Hair follicle dermal papilla cell (primary cell): ENCODE measurements at places on chromosomes 7 and 10. TPM values are rescaled to one million over a fixed set of nuclear protein-coding genes. Genes with fewer than 3 reads are reported as not detected.

Gene TLL2
- under 0.01 and 0.12 TPM in 2 replicates for total RNA-seq

Gene NODAL
- total RNA-seq = not detected in 2 replicates

Gene KCNIP2
- 1.6 and 1.7 TPM in 2 replicates for total RNA-seq

Gene VIM
- total RNA-seq = 22,890 and 27,562 TPM in 2 replicates

Gene CALHM1
- total RNA-seq = not detected in 2 replicates

Gene HIF1AN
- 9.9 and 11.2 TPM in 2 replicates for total RNA-seq

Gene TACC2
- 7.0 and 9.7 TPM in 2 replicates for total RNA-seq

Gene ASB15
- total RNA-seq = not detected in 2 replicates

Gene H2BK1
- total RNA-seq = not detected in 2 replicates

Gene FKBP6
- total RNA-seq = not detected in 2 replicates

Gene CHN2
- total RNA-seq = 0.36 TPM in 1 of 2 replicates, not detected in the other

Gene MYH16
- not detected in 2 replicates for total RNA-seq

Gene KCP
- 0.32 and 0.49 TPM in 2 replicates for total RNA-seq

Gene SCIN
- 0.85 and 1.1 TPM in 2 replicates for total RNA-seq

Gene ABCB1
- total RNA-seq = 0.12 and 0.49 TPM in 2 replicates

Gene ZNF33B
- 7.7 and 13.3 TPM in 2 replicates for total RNA-seq

Gene BMPER
- 93.3 and 132 TPM in 2 replicates for total RNA-seq

Gene TAS2R5
- 0.24 and 1.6 TPM in 2 replicates for total RNA-seq

Gene CYP26C1
- total RNA-seq = under 0.01 and 0.16 TPM in 2 replicates

Gene IGFBP3
- 38.9 and 89.6 TPM in 2 replicates for total RNA-seq

Gene INTS15
- total RNA-seq = 12.5 and 13.6 TPM in 2 replicates

Gene TAS2R39
- total RNA-seq = not detected in 2 replicates

Gene LBX1
- total RNA-seq = not detected in 2 replicates

Gene OR2A7
- 1.1 and 1.3 TPM in 2 replicates for total RNA-seq

Gene AQP1
- 36.2 and 47.4 TPM in 2 replicates for total RNA-seq

Gene ZNF273
- total RNA-seq = 2.1 and 2.7 TPM in 2 replicates

Gene VCL
- 485 and 577 TPM in 2 replicates for total RNA-seq

Gene SPDYE3
- total RNA-seq = not detected in 2 replicates

Gene SRI
- total RNA-seq = 64.3 and 65.6 TPM in 2 replicates

Gene CYP2E1
- total RNA-seq = 1.3 and 1.5 TPM in 2 replicates

Gene GRM3
- total RNA-seq = not detected in 2 replicates
